ENCODE measurements at places on chromosomes 1 and 21.

- no peak for DNase-seq
These were observed 2.4 kb upstream of the TAF1A start for GRCh38 chr1:222592171-222592570.

DNA sequence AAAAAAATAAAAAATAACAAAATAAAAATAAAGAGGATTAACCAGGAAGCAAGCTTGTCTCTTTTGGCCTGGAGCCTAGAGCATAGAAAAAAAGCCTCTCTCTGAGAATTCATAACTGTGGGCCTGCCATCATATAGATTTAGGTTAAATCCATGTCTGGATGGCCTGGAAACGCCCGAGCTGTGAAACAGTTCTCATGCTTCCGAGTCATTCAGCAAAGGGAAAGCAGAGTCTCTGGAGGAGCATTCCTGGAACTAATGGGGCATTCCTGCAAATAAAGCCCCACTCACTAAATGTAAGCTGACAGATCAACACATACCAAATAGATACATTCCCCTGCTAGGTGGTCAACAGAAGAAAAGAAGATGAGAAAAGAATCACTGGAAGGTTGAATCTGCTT is 75.8 kb upstream of the GNG4 start:
- DNase-seq = no peak

DNA sequence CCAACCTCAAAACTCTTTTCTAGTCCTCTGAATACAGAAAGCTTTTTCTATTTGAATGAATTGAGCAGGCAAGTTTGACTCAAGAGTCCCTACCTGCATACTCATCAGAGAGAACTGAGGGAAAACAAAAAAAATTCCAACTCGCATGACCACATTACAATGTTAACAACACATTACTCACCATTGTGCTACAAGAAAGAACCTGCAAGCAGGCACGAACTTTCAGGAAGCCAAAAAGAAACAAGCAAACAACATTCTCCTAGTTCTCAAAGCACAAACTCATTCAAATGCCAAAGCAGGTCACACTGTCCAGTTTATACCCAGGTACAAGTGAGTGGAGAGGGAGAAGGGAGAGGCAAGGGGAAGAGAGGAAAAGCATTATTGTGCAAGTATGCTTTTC is 14.6 kb downstream of the OTUD7B start:
- DNase-seq = no peak

- no peak for DNase-seq
These were observed 37.1 kb upstream of the EXO1 start for GRCh38 chr1:241810769-241811405.

DNA sequence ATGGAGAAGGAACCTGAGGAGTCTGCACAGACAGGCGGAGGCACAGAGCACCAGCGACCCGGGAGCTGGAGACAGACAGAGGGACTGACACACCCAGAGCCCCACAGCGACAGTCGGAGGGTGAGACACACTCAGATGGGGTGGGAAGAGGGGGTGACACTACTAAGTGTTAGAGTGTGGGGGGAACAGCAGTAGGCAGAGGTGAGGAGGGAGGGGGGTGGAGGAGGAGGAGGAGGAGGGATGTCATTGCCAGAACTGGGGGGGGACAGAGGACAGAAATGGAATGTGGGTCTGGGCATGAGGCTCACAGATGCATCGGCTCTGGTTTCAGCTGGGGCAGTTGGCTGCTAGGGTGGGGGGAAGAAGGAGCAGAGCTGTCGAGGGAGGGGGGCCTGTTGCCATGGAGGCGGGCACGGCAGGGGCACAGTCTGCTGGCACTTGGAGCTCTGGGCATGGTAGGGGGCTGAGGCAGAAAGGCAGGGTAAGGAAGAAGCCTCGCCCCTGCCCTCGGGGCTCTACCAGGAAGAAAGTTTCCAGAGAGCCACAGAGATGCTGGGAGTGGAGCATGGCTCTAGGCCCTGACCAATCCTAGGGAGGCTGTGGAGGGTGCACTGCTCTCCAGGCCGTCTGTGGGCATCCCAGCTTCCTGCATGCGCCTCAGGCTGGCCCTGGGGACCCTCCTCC is 37.3 kb downstream of the AHDC1 start:
- DNase-seq = no peak

- DNase-seq = no peak
These were observed 3.8 kb downstream of the IRF2BP2 start for GRCh38 chr1:234605983-234606783.

DNA sequence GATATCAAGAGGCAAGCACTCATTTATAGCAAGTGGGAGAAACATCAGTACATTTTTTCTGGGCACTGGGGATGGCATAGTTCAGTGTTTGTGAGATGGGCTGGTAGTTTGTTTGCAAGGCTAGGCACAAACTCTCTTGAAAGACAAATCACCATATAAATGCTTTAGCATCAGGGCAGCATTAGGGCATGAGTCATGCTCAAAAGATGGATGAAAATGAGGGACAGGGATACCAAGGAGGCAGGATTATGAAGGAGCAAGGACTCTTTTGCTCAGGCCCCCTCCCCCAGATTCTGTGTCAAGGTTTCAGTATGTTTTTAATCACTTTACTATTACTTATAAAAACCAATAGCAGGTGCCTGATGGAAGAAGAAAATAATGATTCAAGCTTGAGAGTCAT is 43.9 kb upstream of the CAMK1G start:
- no peak for DNase-seq

GRCh38 chr1:180248731-180249681 is 18.9 kb downstream of the LHX4 start:
- no peak for DNase-seq

DNA sequence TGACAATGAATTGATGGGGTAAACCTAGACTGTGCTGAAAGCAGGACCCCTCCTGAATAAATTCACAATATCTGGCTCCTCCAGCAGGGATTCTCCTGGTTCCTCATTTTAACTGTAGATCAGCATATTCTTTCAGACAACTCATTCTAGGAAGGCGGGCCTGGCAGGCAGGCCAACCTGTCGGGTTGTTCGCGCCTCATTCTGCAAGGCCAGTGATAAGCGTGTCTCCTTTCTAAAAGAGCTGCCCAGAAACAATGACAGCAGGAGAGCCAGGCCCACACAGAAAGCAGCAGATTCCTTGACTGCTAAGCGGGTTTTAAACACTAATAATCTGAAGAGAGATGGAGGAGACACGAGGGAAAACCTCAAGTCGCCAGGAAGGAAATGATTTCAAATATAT is 70.0 kb downstream of the NTPCR start:
- no peak for DNase-seq

DNA sequence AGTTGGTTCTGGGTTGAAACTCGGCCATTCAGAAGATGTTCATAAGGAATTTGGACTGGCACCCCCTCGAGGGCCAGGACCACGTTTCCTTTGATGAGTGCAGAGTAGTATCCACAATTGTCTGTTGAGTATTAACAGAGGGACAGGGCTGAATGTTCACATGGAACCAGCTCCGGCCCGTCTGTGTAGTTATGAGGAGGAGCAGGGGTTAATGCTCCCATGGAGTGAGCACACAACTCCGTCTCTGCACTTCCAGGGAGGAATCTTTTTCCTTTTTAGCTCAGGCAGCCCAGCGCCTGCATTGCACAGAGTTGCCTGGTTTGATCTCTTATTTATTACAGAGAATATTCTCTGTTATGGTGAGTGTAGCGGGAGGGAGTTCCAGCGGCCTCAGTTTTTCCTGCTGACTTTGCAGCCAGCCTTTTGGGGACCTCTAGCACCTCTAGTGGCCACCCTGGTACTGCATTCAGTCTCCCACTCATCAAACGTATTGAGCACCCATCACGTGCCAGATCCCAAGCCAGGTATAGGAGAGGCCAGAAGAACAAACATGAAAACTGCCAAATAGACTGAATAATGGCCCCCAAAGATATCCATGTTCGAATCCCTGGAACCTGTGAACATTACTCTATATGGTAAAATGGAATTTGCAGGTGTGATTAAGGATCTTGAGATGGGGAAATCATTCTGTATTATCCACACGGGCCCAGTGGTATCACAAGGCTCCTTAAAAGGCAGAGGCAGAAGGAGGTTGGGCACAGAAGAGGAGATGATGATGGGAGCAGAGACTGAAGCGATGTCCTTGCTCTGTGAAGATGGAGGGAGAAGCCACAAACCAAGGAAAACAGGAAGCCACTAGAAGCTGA is 167.7 kb upstream of the CSF3R start:
- DNase-seq = peak; percentile 66

DNA sequence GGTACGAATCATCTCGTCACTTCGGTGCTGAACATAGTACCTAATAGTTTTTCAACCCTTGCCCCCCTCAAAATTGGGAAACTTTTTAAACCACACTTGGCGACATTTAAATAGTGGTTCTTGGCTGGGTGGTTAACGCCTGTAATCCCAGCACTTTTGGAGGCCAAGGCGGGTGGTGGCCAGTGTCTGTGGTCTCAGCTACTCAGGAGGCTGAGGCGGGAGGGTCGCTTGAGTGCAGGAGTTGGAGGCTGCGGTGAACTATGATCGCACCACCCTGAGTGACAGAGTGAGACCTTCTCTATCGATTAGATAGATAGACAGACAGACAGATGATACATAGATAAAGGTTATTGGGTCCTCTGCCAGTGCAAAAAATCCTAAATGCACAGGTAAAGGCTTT is 55.5 kb upstream of the RASAL2 start:
- DNase-seq = no peak

- DNase-seq = peak; percentile 88
These were observed 9.0 kb downstream of the IGSF9 start for GRCh38 chr1:159936273-159936904.

DNA sequence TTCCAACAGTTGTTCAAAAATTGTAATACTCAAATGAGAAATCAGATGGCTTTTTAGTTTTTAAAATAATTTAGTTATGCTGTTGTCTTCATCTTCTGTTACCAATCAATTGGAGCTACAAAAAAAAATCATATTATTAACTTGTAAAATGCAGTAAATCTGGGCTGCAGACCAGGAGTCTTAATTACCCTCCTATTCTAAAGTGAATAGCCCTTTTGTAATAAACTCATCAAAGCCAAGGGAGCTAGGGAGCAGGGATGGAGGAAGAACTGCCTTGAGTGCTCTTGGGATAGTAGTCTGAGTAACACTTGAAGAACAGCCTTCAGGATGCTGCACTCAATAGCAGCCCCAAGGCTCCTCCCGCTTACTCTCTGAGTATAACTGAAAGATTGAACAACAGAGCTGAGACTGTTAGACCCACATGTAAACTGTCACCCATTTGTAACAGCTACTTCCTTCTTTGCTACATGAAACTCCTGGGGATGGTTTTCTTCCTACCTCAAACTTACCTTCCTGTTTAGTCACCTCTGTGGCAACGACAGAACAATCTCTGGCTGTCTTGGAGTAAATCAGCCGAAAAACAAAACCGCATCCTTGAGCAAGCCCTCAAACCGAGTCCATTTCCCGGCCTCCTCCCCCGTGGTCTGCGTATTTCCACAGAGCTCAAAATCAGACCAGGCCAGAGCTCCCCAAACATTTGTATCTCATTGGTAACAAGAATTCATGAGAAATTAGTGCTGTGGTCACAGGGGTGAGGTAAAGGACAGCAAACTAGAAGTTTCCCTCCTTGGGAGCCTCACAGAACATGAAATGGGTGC is 55.9 kb downstream of the CD58 start:
- DNase-seq = peak; percentile 60

- no peak for DNase-seq
These were observed 157.9 kb downstream of the CASZ1 start for GRCh38 chr1:10638559-10639005.

GRCh38 chr1:109298666-109299557 is 7.9 kb downstream of the MYBPHL start:
- peak; percentile 45 for DNase-seq

DNA sequence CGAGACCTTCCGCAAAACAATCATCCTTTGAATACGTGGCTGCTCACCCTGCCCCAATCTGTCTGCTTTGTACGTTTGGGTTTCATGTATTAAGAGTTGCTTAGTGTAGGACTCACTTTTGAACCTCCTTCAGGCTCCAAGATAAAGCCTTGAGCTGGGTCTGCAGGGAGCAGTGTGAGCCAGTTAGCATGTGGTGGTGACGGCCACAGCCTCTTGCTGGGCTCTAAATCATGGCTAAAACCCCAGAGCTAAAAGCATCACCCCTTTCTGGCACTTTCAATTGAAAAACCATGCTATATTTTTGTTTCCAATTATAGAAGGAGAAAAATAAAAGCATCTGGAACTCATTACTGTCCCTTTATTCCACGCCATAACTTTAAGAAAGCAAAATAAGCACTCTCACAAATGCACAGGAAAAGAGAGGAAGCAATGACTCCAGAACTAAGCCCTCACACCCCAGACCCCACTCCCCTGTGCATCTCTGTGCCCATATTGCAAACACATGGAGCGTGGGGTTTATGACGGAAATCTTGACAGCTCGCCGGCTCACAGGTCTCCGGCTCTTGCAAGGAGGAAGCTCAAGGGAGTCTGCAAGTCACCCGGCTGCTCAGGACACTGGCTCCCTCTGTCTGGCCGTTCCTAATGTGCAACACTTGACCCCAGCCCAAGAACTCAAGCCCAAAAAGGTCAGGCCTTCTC is 135.5 kb downstream of the MIS18A start:
- DNase-seq = no peak

DNA sequence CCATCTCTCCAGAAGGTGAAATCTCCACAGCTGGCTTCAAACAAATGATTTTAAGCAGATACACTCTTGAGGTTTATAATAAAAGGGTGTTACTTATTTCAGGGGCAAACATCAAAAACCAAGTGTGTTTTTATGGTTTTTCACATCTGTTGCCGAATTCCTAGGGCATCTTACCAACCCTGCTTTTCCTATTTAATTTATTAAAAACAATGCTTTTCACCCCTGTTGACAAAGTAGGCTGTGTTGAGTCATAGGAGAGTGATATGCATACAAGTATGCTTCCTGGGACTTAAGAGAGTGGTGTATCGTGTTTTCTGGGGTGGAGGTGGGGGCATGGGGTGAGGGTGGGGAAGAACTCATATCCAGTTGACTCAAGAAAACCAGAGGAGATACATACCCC is 29.3 kb upstream of the IL20 start:
- DNase-seq = no peak

DNA sequence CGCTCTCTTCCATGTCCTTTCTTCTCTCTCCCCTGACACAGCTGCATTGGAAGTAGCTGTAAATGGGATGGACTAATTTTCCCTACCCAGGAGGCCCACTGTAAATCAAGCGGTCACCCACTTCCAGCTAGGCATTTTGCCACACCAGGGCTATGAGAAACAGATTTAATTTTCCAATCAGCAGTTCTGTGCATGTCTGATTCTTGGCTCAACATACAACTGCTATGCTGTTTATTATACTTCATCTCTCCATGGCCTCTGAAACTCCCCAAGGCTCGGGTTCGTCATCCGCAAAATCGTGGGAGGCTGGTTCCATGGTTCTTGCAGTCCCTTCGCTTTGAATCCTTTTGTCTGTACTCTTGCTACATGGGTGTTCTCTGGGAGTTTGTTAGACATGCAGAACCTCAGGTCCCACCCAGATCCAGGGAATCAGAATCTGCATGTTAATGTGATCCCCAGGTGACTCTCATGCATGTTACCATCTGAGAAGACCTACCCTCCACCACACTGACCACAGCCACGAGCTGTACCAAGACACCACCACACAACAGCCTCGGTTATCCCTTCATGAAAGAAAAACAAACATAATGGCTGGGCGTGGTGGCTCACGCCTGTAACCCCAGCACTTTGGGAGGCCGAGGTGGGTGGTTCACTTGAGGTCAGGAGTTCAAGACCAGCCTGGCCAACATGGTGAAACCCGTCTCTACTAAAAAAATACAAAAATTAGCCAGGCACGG is 190.5 kb downstream of the GABPA start:
- DNase-seq = no peak

GRCh38 chr1:231924180-231924579 is 297.6 kb downstream of the DISC1 start:
- no peak for DNase-seq

- peak; percentile 62 for DNase-seq
These were observed 5.8 kb upstream of the RUNX3 start for GRCh38 chr1:24935615-24936484.
